ENCODE measurements at places on chromosomes 11 and 22.

DNA sequence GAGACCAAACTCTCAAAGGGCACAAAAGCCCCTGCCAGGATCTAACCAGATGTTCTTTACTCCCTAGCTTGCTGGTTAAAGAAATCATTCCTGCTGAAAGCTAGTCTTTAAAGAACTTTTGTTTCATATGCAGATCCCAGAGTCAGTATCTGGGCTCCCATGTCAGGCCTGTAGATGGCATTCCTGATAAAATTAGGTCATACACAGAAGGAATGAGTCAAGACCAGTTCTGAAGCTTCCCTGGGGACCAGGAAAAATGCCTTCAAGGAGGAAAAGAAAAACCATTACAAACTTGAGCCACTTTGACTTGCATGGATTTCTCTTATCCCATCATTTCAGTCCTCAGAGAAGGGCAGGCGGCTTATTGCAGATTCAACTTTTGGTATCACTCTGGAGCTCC lies 5.9 kb downstream of the DBX1 start:
- no peak for DNase-seq

DNA sequence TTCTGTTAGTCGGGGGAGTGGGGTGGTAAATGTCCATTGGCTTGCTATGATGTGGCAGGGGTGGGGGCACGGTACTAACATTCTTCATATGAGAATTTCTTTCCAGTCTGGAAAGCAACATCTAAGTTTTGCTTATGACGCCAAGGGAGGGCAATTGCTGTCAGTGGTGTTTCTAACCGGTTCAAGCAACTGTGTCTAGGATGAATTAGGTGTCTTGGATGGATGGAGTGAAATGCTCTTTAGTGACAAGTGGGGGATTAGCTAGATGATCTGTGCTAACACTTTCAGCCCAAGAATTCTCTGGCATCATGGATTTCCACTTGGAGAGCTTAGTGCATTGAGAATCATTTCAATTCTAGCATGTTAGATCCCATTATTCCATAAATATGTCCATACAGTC lies 262.6 kb upstream of the SORL1-AS1 start:
- DNase-seq = no peak

DNA sequence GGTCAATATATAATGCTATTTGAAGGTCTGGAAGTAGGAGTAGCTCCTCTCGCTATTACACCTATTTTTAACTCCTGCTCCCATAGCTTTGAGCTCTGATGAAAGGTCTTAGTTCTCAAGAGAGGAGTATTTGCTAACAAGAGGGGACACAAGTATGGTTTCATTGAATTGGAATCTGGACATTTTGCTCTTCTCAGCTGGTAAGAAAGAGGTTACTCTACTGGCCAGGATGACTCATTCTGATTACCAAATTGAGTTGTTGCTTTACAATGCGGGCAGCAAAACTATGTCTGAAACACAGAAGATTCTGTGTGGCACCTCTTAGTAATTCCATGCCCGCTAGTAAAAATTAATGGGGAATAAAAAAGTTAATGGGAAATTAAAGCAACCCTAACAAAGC lies 63.6 kb upstream of the EP300 start:
- no peak for DNase-seq

- no peak for DNase-seq
Measured at GRCh38 chr22:20235389-20235991, 32.6 kb downstream of the RTN4R start.

GRCh38 chr11:134275534-134276395 lies at the start of gene GLB1L3:
GLB1L3 (plus strand) TSS chr11:134276379; CDS start chr11:134276741, 362 bp downstream.
- DNase-seq = no peak
